ENCODE measurements at places on chromosomes 12 and 14. TPM values are rescaled to one million over a fixed set of nuclear protein-coding genes. Genes with fewer than 3 reads are reported as not detected.

The RPGRIP1 gene
- polyA plus RNA-seq, result 1.1 TPM

- peaks cover 20% of the 10 kb centered on the region for H3K4me1 ChIP-seq
- DNase-seq, result no peak
- H3K27me3 ChIP-seq, result no peaks in the 10 kb centered on the region
- H3K36me3 ChIP-seq, result peaks cover 37% of the 10 kb centered on the region
Observed at GRCh38 chr14:69980457-69981425, 101.5 kb downstream of the SMOC1 start.

The OR6C4 gene
- not detected for polyA plus RNA-seq

DNA sequence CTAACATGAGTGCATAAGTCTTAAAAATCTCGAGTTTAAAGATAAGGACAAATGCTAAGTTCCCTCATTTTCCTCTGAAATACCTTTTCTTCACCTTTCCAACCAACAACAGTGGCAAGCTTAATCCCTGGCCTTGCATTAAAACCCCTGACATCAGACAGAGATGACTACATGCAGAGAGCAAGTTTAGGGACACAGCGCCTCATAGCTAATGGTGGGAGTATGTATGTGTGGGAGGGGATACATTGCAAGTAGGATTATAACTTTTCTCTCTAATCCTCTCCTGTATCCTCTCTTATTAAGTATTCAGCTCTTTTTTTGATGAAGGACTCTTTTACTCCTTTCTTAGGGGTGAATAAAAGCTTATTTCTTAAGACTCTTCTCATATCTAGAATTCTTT, 547.1 kb downstream of the CCER1 start:
- no peak overlapping the region for H3K4me3 ChIP-seq
- DNase-seq, result no peak
- H3K36me3 ChIP-seq, result no peaks in the 10 kb centered on the region
- no peaks in the 10 kb centered on the region for H3K4me1 ChIP-seq
- H3K27ac ChIP-seq, result no peak overlapping the region

The FGF23 gene
- not detected for polyA plus RNA-seq

DNA sequence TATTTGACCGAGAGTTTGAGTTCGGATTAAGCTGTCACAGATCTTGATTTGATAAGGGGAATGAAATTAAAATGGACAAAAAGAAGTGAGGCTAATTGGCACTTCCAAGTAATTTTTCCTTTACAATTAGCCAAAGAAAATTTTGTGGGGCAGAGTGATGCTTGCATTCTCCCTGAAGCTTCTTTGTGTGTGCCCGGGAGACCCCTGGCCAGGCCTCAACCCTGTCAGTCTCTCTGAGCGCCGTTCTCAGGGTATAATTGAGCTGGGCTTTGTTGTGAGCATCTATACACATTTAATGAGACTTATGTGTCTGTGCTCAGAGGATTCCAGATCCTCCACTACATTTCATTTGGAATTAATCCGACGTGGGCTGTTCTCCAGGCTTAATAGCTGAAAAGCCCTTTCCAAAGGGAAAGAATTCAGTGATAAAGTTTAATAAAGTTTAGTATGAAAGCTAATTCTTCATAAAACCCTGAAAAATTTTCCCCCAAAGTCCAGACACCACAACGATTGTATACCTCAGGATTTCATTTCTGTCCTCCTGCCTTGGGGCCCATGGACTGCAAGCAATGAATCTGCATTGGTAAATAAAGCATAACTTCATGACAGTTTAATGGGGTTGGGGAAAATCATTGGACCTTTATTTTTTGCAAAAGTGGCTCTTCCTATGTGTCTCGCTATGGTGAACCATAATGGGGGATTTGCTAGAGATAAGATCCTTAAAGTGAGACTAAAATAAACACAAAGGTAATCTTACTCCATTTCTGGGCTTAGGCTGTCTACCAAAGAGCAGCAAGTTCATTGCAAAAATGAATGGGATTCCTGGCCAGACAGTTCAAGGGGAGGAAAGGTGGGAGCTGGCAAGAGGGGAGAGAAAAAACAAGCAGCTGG, 292.6 kb downstream of the C12orf75 start:
- H3K36me3 ChIP-seq, result no peaks in the 10 kb centered on the region
- H3K27ac ChIP-seq, result no peak overlapping the region
- H3K4me1 ChIP-seq, result no peaks in the 10 kb centered on the region
- H3K27me3 ChIP-seq, result 0 out of 3 replicates have a peak, but pooled peaks cover 3% of the 10 kb centered on the region
- H3K4me3 ChIP-seq, result no peak overlapping the region
- no peak for DNase-seq

The TUNAR gene
- not detected for polyA plus RNA-seq

DNA sequence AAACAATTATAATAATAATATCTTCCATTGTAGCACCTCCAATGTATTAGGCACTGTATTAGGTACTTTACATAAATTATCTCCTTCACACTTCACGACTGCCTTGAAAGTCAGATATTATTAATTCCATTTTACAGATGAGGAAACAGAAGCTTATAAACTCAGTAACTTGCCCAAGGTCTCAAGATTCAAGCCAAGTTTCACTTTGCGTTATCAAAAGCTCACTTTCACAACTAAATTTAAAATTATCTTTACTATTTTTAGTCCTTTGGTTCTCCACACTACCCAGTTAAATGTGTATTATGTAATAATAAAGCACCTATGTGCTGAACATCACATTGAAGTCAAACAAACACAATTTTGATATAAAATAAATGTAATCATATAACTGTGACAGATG, 55.8 kb downstream of the NUMB start:
- no peak for DNase-seq
- H3K27me3 ChIP-seq, result no peaks in the 10 kb centered on the region
- no peak overlapping the region for H3K4me3 ChIP-seq
- peaks cover 14% of the 10 kb centered on the region for H3K4me1 ChIP-seq

- no peak overlapping the region for H3K27ac ChIP-seq
- no peaks in the 10 kb centered on the region for H3K36me3 ChIP-seq
Observed at GRCh38 chr14:89870316-89870715, 84.2 kb downstream of the EFCAB11 start.

GRCh38 chr12:51240971-51241370, 2.3 kb downstream of the DAZAP2 start:
- H3K4me1 ChIP-seq, result peaks cover 19% of the 10 kb centered on the region
- no peak overlapping the region for H3K27ac ChIP-seq
- H3K27me3 ChIP-seq, result no peaks in the 10 kb centered on the region
- DNase-seq, result no peak
- H3K4me3 ChIP-seq, result no peak overlapping the region

The BRI3BP gene
- polyA plus RNA-seq, result 7.5 TPM

DNA sequence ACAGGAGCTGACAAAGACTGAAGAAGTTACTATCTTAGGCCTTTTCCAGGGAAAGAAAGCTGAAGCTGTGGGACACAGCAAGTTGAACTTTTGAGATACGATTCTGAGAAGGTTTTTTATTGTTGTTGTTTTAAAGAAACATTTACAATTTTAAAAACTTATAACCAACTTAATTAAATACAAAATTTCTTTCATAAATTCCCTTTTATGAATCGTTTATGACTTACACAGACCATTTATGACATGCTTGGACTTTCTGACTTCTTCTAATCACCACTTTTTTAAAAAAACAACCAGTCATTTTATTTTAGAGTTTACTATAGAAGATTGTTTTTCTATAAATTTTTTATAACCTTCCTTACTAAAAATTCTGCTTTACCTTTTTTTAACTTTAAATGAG, 68.7 kb downstream of the DHRS2 start:
- no peak overlapping the region for H3K27ac ChIP-seq
- H3K36me3 ChIP-seq, result no peaks in the 10 kb centered on the region
- H3K4me1 ChIP-seq, result peaks cover 3% of the 10 kb centered on the region
- H3K4me3 ChIP-seq, result no peak overlapping the region
- H3K27me3 ChIP-seq, result no peaks in the 10 kb centered on the region
- DNase-seq, result peak; percentile 44

The DACT1 gene
- 0.04 TPM for polyA plus RNA-seq

GRCh38 chr12:53866727-53867126, 71.9 kb upstream of the HOXC13 start:
- no peaks in the 10 kb centered on the region for H3K27me3 ChIP-seq
- H3K36me3 ChIP-seq, result no peaks in the 10 kb centered on the region
- H3K27ac ChIP-seq, result no peak overlapping the region
- H3K4me3 ChIP-seq, result no peak overlapping the region

GRCh38 chr12:108211157-108211556, 82.1 kb downstream of the WSCD2 start:
- H3K36me3 ChIP-seq, result no peaks in the 10 kb centered on the region
- DNase-seq, result no peak
- H3K4me1 ChIP-seq, result no peaks in the 10 kb centered on the region
- H3K4me3 ChIP-seq, result no peak overlapping the region

The PPFIA2 gene
- not detected for polyA plus RNA-seq

- 0 out of 3 replicates have a peak, but pooled peaks cover 4% of the 10 kb centered on the region for H3K36me3 ChIP-seq
- DNase-seq, result no peak
- H3K27me3 ChIP-seq, result no peaks in the 10 kb centered on the region
- H3K27ac ChIP-seq, result peak overlapping the region; percentile 40
- H3K4me3 ChIP-seq, result no peak overlapping the region
Observed at GRCh38 chr14:100286484-100287191, 19.6 kb downstream of the SLC25A29 start.

- no peak overlapping the region for H3K4me3 ChIP-seq
- no peaks in the 10 kb centered on the region for H3K27me3 ChIP-seq
- no peak for DNase-seq
Observed at GRCh38 chr12:25083211-25083610, 111.7 kb downstream of the DNAI7 start.

DNA sequence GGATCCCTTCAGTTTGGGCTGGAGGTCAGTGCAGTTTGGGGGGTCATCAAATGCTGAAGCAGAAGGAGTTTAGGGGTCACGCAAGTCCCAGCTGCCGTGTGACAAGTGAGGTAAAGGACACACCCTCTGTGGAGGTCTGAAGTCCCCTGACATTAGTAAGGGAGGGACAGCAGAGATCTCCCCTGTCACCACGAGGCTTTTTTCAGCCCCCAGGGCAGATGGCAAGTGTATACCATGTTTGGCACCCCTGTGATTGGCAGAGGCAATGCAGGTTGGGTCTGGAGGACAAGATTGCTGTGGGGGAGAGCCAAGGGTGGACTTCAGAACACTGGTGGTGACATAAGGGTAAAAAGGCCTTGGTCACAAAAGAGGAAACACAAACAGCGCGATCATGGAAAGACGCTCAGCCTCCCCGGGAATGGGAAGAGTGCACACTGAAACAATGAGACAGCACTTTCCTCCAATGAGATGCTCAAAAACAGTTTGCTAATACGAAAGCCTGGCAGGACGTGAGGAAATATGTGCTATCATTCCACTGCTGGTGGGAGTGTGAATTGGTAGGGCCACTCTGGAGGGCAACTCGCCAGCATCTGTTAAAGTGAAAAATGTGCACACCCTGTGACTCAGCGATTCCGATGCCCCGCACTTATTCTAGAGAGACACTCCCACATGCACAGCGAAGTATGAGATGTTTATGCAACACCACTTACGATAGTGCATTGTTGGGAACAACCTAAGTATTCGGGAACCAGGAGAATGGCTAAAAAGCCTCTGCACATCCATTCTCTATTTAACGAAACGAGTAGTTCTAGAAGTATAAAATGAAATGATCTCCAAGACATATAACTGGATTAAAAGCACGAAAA, 14.4 kb upstream of the CD27 start:
- no peaks in the 10 kb centered on the region for H3K36me3 ChIP-seq
- peak overlapping the region; percentile 7 for H3K27ac ChIP-seq
- H3K27me3 ChIP-seq, result no peaks in the 10 kb centered on the region
- peak overlapping the region; percentile 40 for H3K4me3 ChIP-seq

The PRH2 gene
- polyA plus RNA-seq, result 1.3 TPM

DNA sequence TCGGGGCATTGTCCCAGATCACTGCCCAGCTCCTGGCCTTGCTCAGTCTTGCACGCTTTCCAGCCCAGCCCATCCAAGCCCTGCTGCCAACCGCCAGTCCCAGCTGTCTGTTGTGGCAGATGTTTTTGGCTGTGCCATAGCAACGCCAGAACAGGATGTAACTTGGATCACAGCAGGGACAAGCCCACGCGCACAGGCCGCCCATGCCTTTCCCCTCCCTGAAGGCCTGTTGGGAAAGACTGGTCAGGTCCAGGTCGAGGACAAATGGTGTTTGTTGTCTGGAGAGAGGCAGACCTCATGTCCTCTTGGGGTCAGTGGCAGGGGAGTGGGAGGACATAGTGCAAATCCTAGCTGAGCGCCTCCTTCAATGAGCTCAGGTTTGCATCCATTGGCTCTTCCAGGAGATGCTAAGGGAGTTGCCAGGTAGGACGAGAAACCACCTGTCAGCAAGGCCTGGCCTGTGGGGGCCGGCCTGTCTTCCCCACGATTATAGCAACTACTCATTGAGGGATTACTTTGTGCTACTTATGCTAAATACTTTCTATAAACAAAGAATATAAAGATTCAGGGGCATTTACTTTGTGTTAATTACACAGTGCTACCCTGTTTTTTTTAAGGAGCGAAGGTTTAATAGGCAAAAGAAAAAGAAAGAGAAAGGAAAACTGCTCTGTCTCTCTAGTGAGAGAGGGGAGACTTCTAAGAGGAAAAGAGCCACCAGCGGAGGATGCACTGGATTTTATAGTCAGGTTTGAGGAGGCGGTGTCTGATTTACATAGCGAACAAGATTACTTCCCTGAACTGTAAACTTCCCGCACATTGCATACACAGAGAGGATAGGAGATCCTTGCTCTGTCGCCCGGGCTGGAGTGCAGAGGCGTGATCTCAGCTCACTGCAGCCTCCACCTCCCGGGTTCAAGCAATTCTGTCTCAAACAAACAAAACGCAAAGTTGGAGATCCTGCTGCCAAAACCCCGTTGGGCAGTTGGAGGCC, 42.8 kb upstream of the CORO1C start:
- no peaks in the 10 kb centered on the region for H3K36me3 ChIP-seq
- H3K27me3 ChIP-seq, result no peaks in the 10 kb centered on the region
- peak; percentile 96 for DNase-seq
- peak overlapping the region; percentile 46 for H3K4me3 ChIP-seq
- H3K27ac ChIP-seq, result peak overlapping the region; percentile 45
- peaks cover 66% of the 10 kb centered on the region for H3K4me1 ChIP-seq

DNA sequence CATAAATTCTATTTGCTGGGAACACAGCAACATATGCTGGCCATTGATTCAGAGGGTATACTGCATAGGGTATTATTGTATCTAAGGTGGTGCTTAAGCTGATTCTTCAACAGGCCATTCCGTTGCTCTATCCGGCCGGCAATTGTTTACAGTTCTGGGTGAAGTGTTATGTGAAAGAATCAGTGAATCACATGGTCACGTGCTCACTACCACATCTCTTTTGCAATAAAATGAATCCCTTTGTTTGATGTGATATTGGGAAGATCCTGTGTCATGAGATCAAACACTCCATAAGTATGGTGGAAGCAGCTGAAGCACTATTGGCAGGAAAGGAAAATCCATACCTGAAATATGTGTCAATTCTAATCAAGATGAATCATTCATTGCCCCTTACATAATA, 7.6 kb upstream of the USP15 start:
- no peak overlapping the region for H3K27ac ChIP-seq
- DNase-seq, result no peak
- H3K36me3 ChIP-seq, result no peaks in the 10 kb centered on the region
- no peaks in the 10 kb centered on the region for H3K4me1 ChIP-seq
- H3K27me3 ChIP-seq, result no peaks in the 10 kb centered on the region
- H3K4me3 ChIP-seq, result no peak overlapping the region

The FOXG1 gene
- polyA plus RNA-seq, result not detected

- DNase-seq, result no peak
- no peaks in the 10 kb centered on the region for H3K36me3 ChIP-seq
- no peaks in the 10 kb centered on the region for H3K27me3 ChIP-seq
- H3K4me3 ChIP-seq, result no peak overlapping the region
- no peaks in the 10 kb centered on the region for H3K4me1 ChIP-seq
Observed at GRCh38 chr12:29545102-29545467, 47.6 kb upstream of the OVCH1 start.

The SCNN1A gene
- 32.8 TPM for polyA plus RNA-seq

Data from HepG2 (cell line).